ENCODE measurements at places on chromosomes 13 and 19.

DNA sequence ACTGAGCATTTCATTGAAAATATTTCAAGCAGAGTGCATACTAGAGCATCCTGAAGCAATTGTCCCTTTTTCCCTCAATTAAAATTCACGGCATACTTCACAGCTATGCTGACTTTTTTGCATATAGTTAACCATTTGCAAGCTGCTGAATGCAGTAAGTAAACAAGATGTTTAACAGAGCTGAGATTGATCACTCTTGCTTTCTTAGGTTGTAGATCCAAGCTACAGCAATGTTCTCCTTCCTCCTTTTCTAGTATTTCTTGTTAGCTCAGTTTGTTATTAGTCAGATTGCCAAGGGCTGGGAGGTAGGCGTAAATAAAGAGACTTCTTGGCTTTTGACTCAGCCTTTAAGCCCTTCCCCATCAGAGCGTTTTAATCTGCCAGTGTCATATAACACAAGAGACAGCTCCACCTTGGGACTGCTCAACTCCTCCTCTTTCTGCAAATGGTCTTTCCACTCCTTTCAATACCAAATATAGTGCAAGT, at the start of gene SLITRK6:
Gene SLITRK6, minus strand, starts transcription at position 323 of the 486 bp plus-strand sequence. CDS start 2,911 bp downstream, outside the sequence.
- DNase-seq, result no peak

- no peak for DNase-seq
Observed at GRCh38 chr19:46944918-46945628, 74.6 kb upstream of the NPAS1 start.

DNA sequence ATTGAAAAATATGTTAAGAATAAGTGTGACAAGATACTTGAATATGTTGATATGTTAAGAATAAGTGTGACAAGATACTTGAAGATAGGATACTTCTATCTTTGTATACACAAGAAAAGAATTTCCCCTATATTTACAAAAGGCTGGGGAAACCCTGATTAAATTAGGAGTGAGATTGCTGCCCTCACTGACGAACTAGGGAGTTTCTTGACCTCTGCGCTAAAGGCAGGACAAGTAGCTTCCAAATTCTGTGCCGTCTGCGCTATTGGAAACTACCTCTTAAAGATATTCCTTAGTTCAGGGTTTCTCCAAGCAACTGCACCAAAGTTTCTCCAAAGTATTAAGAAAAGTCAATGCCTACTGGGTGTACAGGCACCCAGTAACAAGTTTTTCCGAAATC, 730 bp downstream of the ZNF260 start:
- DNase-seq, result no peak

DNA sequence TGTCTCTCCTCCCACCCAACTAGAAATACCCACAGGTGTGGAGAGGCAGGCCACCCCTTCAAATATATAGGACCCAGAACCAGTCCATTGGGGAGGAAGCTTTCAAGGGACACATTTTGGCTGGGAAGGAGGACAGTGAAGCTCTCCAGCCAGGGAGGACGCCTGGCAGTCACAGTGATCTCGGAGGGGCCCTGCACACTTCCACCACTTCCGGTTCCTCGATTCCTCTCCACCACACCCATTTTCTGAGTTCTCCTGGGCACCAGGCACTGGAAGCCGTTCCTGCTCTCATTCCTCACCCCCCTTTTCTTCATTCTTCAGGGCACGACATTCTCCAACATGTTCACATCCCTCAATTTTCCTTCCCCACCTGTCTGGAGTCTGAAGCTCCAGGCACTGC, 30.4 kb upstream of the CEACAM21 start:
- DNase-seq, result no peak

GRCh38 chr13:51534041-51534817, 50.0 kb upstream of the WDFY2 start:
- DNase-seq, result peak; percentile 31

DNA sequence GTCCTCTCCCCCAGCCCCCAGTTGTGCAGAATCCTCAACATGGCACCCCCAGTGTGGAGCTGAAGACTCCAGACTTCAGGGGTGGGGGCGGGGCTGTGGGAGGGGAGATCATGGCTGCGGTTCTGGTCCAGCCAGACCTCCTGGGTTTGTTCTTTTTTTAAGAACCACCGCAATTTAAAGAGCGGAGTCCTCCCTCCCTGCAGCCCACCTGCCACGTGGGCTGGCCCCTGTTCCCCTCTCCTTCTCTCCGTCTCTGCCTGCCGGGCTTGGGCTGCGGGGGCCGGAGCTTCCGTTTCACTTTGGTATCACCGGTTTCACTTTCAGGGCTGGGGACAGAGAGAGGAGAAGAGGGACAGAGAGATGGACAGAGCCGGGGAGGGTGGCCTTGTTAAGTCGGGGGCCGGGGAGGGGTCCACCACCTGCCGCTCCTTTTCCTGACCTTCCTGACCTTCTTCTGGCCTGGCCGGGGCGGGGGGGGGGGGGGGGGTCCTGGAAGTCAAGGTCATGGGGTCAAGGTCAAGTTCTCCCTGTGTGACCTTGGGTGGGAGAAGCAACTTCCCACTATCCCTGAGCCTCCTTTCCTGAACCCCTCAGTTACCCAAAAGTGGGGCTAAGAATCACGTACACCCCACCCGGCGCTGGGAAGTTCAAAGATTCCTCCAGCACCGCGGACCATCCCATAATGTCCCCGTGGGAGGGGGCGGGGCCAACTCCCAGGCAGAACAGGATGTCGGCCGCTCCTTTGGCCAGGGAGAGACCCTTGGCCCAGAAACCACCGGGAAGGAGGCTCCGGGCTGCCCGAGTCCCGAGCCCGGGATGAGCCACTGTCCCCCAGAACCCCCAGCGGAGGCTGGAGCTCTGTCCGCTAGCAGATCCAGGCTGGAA, 11.3 kb upstream of the ZBTB7A start:
- DNase-seq, result no peak

- peak; percentile 85 for DNase-seq
Observed at GRCh38 chr19:42244347-42245220, 2.2 kb upstream of the GSK3A start.

GRCh38 chr19:4499855-4500254, 18.4 kb downstream of the PLIN4 start:
- DNase-seq, result no peak

GRCh38 chr19:45497791-45498190, 452 bp upstream of the PPM1N start:
- DNase-seq, result no peak

GRCh38 chr13:114064450-114065140, 67.8 kb downstream of the RASA3 start:
- no peak for DNase-seq

DNA sequence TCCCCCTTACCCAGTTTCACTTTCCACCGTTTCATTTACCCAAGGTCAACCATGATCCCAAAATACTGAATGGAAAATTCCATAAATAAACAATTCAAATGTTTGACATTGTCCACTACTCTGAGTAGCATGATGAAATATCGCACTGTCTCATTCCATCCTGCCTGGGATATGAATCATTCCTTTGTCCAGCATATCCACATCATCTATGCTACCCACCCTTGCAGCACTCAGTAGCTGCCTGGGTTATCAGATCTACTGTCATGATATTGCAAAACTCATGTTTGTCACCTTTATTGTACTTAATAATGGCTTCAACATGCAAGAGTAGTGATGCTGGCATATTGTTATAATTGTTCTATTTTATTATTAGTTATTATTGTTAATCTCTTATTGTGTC, 263.9 kb upstream of the NBEA start:
- no peak for DNase-seq

GRCh38 chr19:46186717-46187101, 38.7 kb downstream of the IGFL2 start:
- no peak for DNase-seq

DNA sequence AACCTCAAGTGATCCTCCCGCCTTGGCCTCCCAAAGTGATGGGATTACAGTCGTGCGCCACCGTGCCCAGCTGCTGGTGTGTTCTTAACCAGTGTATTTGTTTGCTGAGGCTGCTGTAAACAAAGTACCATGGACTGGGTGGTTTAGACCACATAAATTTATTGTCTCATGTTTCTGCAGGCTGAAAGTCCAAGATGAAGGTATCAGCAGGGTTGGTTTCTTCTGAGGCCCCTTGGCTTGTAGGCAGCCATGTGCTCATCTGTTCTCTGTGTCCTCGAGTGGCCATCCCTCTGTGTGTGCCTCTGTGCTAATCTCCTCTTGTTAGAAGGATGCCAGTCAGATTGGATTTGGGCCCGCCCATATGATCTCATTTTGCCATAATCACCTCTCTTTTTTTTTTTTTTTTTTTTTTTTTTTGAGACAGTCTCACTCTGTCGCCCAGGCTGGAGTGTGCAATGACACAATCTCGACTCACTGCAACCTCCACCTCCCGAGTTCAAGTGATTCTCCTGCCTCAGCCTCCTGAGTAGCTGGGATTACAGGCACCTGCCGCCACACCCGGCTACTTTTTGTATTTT, 31.8 kb downstream of the PEX11G start:
- no peak for DNase-seq

GRCh38 chr19:41626877-41627276, at the start of gene CEACAM4:
Gene CEACAM4, minus strand, starts transcription at chr19:41627074. Its CDS starts 111 bp downstream, at chr19:41626963.
- DNase-seq, result no peak

GRCh38 chr13:33671560-33671959, 146.4 kb upstream of the RFC3 start:
- no peak for DNase-seq

DNA sequence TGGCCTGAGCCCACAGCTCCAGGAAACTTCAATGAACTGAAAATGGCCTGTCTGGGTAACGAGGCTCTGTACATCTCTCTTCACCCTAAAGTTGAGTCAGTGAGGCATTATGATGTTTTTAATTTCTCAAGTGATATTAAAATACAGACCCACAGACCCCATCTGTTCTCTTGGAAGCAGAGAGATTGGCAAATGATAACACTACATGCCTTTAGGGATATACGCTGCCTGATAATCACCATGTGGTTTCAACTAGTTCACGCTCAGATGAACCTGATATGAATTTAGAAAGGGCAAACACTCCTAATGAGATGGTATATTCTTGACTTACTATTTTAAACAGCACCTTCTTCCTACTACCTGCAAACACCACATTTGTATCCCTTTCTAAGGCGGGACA, 127.5 kb downstream of the RFC3 start:
- DNase-seq, result no peak

DNA sequence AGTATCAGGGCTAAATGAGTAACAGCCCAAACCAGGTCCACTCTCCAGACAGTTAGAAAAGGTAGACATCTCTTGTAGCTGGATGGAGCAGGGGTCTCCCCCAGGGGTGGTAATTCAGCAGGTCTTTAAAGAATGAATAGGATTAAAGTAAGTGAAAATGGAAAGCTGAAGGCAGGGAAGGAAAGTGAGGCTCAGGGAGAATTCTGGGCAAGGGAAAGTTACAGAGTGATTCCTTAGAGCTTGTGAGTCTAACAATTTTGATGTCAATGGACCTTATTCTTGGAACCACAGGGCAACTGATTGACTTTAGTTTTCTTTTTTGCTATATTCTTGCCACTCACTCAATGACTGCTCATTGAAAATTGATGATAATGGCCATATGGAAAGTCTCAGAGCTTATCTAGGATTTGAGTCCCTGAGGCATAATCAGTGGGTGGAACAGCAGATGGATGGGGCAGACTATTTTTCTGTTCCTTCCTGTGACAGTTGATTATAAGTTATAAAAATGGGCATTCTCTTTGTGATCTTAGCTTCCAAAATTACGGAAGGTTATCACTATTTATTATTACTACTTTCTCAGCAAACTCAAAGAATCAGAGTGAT, 76.9 kb downstream of the LRCH1 start:
- DNase-seq, result no peak

GRCh38 chr19:31339411-31339810, 9.8 kb downstream of the TSHZ3 start:
- no peak for DNase-seq

GRCh38 chr13:42597505-42597904, 23.6 kb downstream of the TNFSF11 start:
- DNase-seq, result no peak

GRCh38 chr19:29880498-29881081, 61.4 kb upstream of the URI1 start:
- no peak for DNase-seq

GRCh38 chr13:28716511-28716910, 2.3 kb downstream of the SLC46A3 start:
- no peak for DNase-seq

GRCh38 chr19:3104708-3104983, 10.5 kb downstream of the GNA11 start:
- no peak for DNase-seq

DNA sequence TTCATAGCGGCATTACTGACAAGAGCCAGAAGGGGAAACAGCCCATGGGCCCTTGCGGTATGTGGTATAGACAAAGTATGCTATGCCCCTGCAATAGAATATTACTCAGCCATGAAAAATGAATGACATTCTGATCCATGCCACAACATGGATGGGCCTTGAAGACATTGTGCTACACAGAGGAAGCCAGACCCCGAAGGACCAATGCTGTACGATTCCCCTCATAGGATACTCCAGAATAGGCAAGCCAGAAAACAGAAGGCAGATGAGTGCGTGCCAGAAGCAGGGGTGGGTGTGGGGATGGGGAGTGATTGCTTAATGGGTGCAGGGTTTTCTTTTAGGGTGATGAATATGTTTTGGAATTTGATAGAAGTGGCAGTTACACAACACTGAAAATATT, 342.0 kb downstream of the TEX29 start:
- DNase-seq, result no peak

DNA sequence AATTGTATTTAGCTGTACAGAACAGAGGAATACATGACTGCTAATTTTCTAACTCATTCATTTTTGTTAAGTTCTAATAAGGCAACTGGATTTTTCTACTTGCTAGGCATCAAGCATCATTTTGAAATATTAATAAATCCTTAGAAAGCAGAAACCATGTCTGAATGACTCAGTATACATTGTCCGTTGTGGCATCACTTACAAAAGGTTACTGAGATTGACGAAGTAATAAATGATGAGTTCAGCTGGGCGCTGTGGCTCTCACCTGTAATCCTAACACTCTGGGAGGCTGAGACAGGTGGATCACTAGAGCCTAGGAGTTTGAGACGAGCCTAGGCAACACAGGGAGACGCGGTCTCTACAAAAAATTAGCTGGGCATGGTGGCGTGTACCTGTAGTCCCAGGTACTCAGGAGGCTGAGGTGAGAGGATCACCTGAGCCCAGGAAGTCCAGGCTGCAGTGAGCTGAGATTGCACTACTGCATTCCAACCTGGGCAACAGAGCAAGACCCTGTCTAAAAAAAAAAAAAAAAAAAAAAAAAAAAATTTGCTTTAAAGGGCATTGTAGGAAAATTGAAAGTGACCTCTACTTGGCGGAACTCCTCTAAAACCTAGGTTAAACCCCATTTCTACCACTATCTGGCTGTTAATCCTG, 36.6 kb downstream of the LHFPL6 start:
- no peak for DNase-seq
